ENCODE measurements at places on chromosomes 6 and 20.

- no peak for DNase-seq
Measured at GRCh38 chr6:45990162-45990561, 25.5 kb downstream of the CLIC5 start.

DNA sequence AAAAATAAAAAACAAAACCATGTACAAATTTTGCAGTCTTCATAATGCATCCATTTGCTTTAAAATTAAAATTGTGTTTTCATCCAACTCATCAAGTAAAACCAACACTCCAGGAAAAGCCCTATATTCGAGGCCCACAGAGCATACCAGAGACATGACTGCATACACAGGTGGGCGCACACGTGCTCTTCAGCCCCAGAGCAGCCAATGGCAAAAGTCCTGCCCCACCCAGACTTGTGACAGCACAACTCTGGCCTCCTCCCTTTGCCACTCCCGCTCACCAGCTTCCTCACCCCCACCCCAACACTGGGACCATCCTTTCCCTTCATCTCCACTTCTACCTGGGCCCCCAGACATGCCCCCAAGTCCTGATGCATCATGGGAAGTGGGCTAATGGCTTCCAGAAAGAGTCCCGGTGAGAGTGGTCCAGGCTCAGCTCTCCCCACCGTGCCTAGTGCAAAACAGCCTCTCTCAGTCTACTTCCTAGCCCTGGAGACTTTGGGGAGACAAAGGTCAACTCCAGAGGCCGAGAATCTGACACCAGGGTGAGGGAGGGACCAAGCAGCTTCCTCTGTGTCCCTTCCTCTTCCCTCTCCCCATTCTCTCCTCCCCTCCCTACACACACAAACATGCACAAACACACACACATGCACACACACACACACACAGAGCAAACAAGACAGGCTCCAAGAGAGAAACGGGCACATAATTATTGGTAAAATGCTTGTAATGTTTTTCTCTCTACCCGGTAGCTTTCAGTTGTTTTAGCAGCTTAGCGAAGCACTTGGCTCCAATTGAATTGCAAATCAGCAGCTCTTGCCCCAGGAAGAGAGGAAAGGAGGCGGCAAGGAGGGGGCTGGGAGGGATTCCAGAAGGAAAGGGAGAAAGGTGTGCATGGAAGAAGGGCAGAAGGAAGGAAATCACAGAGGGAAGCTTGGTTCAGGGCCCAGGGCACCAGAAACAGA lies 14.3 kb downstream of the GRM4 start:
- DNase-seq, result no peak

DNA sequence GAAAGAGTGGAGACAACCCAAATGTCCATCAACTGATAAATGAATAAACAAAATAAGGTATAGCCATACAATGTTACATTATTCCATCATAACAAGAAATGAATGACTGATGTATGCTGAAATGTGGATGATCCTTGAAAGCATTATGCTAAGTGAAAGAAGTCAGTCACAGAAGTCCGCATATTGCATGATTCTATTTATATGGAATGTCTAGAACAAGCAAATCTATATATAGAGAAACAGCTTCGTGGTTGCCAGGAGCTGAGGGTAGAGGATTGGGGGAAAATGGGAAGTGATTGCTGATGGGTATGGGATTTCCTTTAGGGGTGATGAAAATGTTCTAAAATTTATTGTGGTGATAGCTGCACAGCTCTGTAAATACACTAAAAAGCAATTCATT lies 196.8 kb downstream of the ATXN1 start:
- no peak for DNase-seq

DNA sequence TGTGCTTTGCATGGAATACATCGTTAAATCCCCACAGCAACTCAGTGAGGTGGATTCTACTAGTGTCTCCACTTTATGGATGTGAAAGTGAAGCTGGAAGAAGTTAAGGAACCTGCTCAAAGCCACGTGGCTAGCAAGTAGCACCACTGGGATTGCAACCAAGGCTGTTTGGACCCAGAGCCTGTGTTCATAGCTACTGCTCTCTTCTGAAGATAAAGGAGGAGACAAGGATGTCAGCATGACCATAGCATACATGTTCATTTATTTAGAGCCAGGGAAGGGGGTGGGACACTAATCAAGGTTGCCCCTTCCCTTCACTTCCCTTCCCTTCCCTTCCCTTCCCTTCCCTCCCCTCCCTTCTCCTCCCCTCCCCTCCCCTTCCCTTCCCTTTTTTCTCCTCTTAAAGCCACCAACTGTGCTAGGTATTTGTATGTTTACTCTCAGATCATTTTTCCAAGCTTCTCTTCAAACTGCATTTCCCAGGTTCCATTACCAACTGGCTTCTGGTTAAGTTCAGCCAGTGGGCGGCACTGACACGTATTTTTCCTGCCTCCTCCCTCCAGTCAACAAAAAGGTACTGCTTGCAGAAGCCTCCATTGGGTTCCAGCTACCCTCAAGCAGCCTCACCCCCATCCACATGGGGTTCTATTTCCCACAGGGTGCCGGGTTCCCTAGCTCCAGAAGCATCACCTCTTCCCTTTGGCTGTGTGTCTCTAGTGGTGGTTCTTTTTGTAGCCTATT lies 134.9 kb downstream of the BCAS1 start:
- no peak for DNase-seq

- DNase-seq, result no peak
Measured at GRCh38 chr6:135906972-135907465, 55.5 kb downstream of the PDE7B start.

- DNase-seq, result no peak
Measured at GRCh38 chr6:40722553-40723258, 135.5 kb upstream of the LRFN2 start.

DNA sequence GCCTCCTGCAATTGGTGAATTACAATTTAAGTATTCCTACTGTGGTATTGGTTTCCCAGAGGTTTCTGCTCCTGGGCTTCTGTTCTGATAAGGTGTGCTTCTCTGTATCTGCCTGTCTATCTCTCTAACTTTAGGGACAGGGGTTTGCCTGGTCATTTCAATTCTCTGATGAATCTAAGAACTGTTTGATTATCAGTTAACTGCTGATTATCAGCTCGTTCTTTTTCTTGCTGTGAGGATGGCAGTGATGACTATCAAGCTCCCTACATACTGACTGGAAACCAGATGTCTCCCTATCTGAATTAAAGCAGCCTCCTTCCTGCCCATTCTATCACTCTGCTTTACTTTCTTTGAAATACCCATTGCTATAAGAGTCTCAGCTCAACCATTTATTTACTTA lies 120.5 kb downstream of the INSM1 start:
- no peak for DNase-seq

- DNase-seq, result no peak
Measured at GRCh38 chr6:104087765-104088164, 772.0 kb downstream of the HACE1 start.

GRCh38 chr6:3500262-3501014 lies 43.6 kb upstream of the SLC22A23 start:
- DNase-seq, result no peak

DNA sequence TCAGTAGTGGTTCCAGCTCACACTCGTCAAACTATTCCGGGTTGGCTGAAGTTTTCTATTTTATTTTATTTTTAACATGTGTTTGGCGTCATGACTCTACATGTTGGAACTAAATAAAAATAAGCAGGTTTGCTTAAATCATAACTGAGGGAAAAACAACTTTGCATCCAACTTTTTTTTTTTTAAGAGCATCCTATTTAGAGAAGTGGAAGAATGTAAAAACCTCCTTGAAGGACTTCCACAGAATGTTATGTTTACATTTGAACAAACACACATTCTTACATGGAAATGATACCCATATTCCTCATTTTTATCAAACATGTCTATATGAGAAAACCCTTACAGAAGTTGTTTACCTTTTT lies 659 bp downstream of the PRDM1 start:
- DNase-seq, result no peak

GRCh38 chr6:149235130-149235561 lies 82.4 kb upstream of the TAB2 start:
- no peak for DNase-seq

GRCh38 chr20:17616480-17617211 lies 46.8 kb downstream of the DSTN start:
- DNase-seq, result no peak

DNA sequence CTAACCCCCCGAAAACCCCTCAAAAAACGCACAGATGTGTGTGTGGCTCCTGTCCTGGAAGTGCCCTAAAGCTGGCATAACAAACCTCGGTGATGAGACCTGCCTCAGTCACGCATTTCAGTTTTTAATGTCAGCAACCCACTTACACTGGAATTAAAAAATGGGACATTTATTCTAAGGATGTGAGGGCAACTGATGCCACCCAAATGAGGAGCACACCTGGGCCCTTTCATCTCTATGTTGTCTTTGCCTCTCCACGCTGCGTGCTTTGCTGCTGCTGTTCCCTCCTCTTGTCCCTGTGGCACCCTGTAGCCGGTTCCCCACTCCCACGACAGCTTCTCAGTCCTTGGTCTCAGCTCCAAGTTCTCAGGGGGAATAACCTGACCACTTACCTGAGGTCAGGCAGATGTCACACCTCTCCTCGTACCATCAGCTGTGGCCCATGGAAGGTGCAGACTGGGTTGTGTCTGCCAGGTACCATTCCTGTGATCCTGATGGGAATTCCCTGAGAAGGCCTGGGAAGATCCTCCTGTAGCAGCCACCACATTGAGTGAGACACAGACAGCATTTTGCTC lies 134.2 kb upstream of the THBS2 start:
- DNase-seq, result no peak

All from NCI-H2107 (cell line).